ENCODE measurements at places on chromosomes 12 and 14.

DNA sequence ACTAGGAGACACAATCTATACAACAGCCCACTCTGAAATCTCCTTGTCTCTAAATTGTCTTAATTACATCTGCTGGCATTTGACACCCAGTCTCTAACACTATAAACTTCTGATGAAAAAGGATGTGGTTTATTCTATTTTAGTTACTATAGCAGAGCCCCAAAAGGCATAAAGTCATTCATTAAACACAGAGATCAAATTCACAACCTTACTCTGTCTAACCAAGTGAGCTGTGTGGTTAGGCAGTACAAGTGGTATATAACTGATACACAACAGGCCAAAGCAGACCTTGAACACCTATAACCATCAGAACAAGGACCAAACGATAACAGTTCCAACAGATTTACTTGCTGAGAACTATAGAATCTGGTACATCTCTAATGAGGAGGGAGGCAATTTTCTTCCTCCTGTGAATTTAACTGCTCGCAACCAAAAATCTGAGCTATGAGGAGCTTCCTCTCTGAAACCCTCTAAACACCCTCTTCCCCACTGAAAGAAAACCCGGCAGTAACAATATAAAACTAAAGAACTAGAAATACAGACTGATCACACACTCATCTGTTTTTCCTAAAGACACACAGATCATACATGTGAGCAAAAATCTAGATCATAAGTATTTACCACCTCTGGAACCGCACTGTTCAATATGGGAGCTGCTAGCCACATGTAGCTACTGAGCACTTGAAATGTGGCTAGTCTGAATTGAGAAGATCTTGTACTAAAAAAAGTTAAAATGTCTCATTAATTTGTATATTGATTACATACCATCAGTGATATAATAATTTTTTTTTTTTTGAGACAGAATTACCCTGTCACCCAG, 17.7 kb downstream of the SPPL3 start:
- no peak for DNase-seq

DNA sequence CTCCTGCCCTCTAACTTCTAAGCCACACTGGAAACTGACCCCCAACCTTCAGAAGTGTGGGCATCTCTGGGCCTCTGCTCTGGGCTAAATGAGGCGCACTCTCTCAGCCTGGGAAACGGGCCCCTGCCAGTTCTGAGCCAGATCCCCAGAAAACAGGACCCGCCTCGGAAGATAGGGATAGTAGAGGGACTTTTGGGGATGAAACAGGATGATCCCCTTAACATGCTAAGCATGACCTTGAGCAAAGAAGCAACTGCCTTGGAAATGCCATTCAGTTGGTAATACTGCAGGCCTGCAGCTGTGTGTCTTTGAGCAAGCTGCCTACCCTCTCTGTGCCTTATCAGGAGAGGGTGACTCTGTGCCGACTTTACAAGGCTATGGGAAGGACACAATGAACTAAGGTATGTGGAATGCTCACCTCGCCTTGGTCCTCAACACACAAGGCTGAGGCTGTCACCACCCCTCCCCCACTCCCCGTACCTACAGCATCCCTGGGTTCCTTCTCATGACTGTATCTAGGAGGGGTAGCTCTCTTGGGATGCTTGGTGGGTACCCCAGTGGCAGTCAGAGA, 54.0 kb downstream of the NCOR2 start:
- DNase-seq, result no peak

DNA sequence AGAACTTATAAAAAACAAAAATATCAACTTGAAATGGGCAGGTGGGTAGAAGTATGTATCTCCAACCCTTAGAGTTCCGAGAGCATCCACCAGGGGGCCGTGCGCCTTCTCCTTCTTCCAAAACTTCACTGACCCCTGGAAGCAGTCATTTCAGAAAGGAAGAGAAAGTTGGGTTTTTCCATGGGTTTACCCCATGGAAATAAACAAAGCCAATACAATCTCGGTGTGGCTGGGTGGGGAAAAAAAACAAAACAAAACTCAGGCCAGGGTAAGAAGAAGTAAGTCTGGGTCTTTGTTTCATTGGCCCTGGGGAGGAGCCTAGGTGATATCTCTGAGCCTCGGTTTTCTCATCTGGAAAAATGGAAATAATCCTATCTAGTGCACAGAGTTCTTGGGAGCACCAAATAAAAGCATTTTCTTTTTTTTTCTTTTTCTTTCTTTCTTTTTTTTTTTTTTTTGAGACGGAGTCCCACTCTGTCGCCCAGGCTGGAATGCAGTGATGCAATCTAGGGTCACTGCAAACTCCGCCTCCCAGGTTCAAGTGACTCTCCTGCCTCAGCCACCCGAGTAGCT, 33.6 kb upstream of the HNF1A start:
- DNase-seq, result peak; percentile 54

DNA sequence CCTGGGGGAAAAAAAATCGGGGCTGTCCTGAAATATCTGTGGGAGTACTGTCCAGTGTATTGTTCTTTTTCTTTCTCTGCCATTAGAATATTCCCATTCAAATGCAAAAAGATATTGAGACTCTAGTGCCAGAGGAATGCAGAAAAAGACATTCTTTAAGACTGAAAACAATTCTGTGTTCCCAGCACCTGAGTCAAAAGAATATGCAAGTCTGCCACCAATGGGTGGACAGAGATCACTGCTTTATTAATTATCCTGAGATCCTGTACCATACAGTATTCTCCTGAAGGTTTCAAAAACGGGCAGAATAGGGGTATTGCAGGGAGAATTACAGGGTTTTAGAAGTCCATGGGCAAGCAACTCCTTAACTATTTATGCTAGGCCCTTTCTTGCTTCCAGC, 361.8 kb downstream of the C12orf50 start:
- no peak for DNase-seq

DNA sequence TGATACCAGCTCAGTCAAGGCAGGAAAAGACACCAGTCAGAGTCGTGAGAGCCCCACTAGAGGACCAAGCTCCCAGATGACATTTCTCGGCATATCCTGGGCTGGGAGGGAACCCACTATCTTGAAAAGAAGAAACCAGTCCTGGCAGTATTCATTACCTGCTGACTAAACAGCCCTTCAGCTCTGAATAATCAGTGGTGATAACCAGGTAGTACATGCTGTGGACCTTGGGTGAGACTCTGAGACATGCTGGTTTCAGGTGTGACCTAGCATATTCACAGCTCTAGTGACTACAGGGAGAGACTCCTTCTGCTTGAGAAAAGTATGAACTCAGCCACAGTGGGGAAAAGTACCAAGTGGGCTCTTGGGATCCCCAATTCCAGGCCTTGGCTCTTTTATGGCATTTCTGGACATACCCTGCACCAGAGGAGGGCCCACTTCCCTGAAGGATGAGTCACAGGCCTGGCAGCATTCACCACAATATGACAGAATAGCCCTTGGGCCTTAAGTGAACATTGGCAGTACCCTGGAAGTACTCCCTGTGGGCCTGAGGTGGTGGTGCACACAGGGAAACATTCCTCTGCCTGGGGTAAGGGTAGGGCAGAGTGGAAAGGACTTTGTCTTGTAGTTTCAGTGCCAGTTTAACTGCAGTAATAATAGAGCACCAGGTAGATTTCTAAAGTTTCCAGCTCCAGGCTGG, 82.6 kb upstream of the SLC38A4 start:
- no peak for DNase-seq

GRCh38 chr12:11833174-11833895, 183.9 kb downstream of the ETV6 start:
- DNase-seq, result no peak

DNA sequence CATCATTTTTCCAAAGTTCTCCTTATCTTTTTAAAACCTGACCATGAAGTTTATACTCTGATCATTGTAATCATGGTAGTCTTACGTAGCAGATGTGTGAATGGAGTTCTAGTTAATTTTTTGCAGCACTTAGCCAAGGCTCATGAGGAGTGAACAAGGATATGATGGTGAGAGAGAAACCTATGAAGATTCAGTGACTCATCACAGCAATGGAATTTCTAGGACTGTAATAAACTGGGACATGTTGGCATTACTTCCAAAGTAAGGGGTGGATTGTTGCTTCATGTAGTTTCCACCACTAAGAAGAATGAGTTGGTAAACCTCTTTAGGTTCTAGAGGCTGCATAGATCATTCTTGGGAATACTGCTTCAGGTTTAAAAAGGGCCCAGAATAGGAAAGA, 102.7 kb downstream of the LRRIQ1 start:
- DNase-seq, result no peak

DNA sequence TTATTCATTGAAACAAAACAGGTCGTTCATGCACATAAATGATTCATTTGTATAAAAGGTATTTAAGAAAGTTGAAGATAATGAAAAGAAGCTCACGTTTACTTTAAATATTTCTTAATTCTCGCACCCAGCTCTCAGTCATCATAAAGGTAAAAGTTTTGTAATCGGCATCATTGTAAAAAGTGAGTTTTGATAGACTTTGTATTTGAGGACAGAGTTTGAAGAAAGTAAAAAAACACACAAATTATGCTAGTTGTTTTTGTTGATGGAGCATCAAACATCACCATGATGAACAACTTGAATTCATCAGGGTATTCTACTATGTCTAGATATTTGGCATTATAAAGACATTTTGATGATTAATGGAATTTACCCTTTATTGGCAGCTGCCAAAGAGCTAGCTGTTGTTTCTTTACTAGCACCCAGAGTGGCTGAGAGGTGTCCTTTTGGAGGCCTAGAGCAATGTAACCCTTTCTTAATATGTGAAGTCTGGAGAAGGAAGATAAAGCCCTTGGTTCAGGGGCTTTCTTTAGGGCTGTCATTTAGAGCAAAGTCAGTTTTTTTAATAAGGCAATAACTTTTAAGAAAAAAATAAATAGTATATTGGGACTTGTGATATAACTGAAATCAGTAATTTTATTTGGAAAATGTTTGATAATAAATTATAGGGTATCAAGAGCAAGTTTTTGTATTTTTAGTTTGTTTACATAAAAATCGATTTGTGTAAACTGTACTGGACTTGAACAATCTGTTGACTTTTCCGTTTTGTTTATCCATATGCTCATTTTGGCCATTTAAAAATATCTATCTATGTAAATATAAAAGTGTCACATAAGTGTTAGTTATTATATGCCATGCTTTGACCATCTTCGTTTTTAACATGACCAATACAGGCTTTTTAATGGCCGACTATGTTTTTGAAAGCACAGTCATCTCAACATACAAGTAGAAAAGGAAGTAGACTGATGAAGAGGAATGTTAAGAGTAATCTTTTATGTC, 7.4 kb downstream of the GLRX5 start:
- no peak for DNase-seq

- no peak for DNase-seq
These were observed at the start of gene SRGAP1 for GRCh38 chr12:63844391-63845341. SRGAP1 (plus strand) TSS chr12:63844700; CDS start chr12:63844817, 117 bp downstream.

- no peak for DNase-seq
These were observed 4.5 kb upstream of the KRT8 start for GRCh38 chr12:52909331-52909730.

- DNase-seq, result no peak
These were observed 2.4 kb downstream of the CRIP2 start for GRCh38 chr14:105476831-105477659.

DNA sequence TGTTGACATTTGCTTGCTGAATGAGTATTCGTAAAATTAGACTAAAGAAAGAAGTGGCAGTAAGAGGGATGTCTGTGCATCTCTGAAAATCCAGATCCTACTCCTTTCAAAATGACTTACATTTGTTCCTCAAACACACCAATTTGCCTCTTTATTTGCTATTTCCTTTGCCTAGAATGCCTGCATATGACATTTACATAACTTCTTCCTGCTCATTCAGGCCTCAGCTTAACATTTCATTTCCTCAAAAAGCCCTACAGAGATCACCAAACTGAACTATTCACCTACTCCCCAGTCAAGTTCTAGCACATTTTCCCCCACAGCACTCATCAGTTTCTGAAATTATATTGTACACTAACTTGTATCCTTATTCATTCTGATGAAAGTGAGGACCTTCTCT, 907.2 kb downstream of the LRFN5 start:
- no peak for DNase-seq
